Large intestine (tissue), 12 donors: ENCODE measurements at places on chromosomes 2 and 18.

GRCh38 chr2:187541086-187542085 is 12.8 kb downstream of the TFPI start:
- peak; percentile 23 for DNase-seq

DNA sequence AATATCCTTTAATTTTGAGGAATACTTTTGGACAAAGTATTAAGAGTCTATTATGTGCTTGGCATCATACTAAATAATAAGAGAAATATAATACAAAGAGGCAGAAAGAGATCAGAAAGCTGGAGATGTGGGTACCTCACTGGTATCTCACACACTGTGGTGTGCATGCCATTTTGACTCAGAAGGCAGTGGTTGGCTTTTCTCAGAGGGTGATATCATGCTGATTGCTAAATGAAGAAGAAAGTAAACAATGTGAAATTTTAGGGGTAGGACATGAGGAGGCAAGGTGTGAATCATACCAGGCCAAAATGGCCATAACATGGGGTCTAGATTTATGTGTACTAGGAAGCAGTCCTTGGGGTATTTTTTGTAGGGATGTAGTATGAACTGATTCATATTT is 16.6 kb upstream of the SPOPL start:
- no peak for DNase-seq

DNA sequence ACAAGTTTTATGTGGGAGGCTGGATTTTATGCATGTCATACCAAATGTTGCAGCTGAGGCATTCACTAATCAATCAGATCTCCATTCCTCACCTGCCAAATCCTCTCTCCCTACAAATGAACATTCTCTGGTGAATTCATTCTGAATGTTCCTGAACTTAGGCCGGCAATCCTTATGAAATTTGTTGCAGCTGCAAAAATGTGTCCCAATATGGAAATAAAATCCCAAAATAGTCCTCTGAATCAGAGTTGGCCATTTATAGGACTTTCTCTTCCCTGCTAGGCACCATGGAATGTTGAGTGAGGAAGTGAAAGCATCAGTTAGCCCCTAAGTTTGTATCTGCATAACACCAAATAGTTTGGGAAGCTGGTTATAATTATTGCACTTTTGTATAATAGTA is 25.6 kb downstream of the GCA start:
- DNase-seq = no peak

GRCh38 chr2:75142081-75142480 is 57.2 kb downstream of the TACR1 start:
- no peak for DNase-seq

GRCh38 chr2:13638181-13638580 is 921.4 kb downstream of the TRIB2 start:
- no peak for DNase-seq

GRCh38 chr18:70288851-70289328 is at the start of gene SOCS6:
SOCS6 (plus strand) TSS chr18:70289045; CDS start chr18:70324669, 35,624 bp downstream.
- peak; percentile 54 for DNase-seq

- no peak for DNase-seq
Measured at GRCh38 chr2:239619369-239619768, 218.5 kb upstream of the HDAC4 start.

DNA sequence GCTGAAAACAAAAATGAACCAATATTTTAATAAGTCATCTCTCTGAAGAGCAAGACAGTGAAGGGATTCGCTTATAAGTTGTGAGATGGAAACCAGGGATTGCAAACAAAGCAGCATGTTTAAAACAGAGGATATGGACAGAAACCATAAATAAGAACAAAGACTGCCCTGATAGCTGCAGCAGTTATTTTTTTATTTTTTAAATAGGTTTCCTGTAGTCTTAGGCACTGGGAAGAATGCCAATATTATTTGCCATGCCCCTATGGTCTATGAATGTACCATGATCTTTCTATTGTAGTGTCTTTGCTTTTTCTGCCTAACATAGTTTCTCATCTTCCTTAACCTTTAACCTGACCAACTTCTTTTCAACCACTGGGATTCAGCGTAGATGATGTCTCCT is 1334.0 kb upstream of the NRXN1 start:
- DNase-seq = no peak

- no peak for DNase-seq
Measured at GRCh38 chr2:216799873-216800431, 59.9 kb downstream of the TNP1 start.

- no peak for DNase-seq
Measured at GRCh38 chr2:182867426-182868053, 1.1 kb upstream of the FRZB start.

DNA sequence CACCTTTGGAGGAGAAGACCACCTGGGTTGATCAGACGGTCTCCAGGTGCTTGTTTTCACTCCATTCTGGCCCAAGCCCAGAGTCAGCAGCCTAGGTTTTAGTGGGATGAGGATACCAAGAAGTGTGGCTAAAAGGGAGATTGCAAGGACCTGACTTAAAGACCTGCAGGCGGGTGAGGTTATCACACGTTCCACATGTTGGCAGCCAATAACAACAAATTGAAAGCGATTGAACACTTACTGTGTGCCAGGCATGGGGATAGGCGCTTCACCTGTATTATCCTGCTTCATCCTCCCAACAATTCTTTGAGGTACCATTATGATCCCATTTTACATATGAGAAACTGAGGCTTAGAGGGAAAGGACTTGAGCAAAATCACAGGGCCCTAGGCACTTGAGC is 5.0 kb downstream of the ARL4C start:
- DNase-seq = no peak

GRCh38 chr2:11713815-11714214 is 32.6 kb upstream of the LPIN1 start:
- DNase-seq = no peak

GRCh38 chr18:76657911-76658470 is 162.9 kb upstream of the ZNF516 start:
- DNase-seq = no peak

DNA sequence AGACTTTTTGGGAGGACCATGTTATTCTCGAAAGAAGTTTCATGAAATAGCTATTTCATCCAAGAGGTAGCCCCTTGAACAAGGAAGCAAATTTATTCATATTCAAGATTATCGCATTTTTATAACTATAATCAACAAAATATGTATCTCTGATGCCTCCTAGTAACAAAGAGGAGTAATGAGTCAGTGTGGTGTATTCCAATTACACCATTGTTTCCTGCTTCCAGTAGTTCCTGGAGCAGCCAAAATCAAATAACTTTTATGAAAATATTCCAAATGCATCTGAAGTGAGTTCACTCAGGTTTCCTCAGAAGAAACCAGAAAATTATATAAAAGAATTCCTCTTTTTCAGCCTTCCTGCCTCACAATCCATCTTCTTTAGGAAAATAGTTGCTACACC is 43.0 kb downstream of the ANKRD36B start:
- DNase-seq = no peak

DNA sequence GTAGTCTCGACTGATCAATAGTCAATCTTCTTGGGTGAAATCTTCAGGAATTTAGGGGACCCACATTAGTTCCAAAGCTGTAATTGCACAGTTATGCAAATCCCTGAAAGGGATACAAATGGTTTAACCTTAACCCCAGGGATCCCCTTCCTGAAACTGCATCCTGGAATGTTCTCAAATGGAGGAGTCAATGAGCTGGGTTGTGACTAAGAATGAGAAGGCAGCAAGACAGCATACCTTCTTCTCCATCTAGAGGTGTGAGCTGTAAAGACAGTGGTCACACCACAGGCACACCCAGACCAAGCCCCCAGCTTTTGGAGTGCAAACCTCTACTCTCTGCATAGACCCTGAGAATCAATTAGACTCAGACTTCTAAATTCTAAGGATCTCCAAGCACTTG is 164.7 kb upstream of the MEIS1 start:
- no peak for DNase-seq

GRCh38 chr18:37471637-37472036 is 94.0 kb downstream of the CELF4 start:
- no peak for DNase-seq

- no peak for DNase-seq
Measured at GRCh38 chr18:60502591-60502990, 130.0 kb upstream of the MC4R start.

- no peak for DNase-seq
Measured at GRCh38 chr2:33340280-33340679, 136.2 kb upstream of the RASGRP3 start.

GRCh38 chr2:120749506-120750431 is 14.1 kb downstream of the GLI2 start:
- no peak for DNase-seq

DNA sequence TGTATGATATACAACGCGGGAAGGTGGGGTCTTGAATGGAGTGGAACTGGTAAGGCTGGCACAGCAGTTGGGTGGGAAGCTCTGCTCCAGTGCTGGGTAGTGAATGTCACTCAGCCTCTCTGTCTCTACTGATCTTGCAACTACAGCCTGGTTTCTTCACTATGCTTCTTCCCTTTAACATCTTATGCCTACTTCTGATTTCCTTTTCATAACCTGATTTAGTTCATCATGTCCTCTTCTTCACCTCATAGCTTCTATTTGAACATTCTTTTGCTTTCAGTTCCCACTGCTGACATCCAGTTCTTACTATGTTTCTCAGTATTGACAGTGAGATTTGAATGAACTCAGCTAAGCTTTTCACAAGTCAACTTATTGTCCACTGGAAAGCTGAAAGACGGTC is 286.2 kb downstream of the ARL6IP6 start:
- DNase-seq = no peak

GRCh38 chr2:32738939-32739338 is 111.1 kb downstream of the TTC27 start:
- no peak for DNase-seq

GRCh38 chr2:54287532-54287931 is 31.5 kb upstream of the TSPYL6 start:
- DNase-seq = no peak

- peak; percentile 35 for DNase-seq
Measured at GRCh38 chr2:56244911-56245530, 61.2 kb downstream of the CCDC85A start.

DNA sequence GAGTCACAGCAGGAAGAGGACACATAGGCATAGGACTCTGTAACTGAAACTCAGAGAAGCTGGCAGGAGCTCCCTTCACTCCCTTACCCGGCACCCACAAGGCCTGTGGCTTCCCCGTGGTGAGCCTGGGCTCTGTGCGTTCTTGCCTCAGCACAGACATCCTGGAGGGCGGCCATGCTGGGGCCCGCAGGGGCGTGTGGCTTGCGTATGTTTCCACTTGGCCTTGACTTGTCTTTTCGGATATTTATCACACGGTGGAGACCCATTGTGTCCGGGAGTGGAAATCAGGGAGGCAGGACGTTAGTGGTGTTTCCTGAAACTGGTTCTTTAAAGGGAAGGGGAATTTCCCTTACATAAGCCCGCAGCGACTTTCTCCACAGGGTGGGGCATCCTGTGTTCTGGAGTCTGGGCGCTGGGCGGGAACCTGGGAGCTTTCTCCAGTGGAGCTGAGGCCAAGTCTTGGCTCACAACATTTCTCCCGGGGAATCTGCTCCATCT is 49.9 kb upstream of the EML6 start:
- DNase-seq = peak; percentile 25

GRCh38 chr2:106833256-106833655 is 52.7 kb downstream of the ST6GAL2 start:
- DNase-seq = no peak

GRCh38 chr18:12336171-12336613 is 28.2 kb downstream of the TUBB6 start:
- no peak for DNase-seq

DNA sequence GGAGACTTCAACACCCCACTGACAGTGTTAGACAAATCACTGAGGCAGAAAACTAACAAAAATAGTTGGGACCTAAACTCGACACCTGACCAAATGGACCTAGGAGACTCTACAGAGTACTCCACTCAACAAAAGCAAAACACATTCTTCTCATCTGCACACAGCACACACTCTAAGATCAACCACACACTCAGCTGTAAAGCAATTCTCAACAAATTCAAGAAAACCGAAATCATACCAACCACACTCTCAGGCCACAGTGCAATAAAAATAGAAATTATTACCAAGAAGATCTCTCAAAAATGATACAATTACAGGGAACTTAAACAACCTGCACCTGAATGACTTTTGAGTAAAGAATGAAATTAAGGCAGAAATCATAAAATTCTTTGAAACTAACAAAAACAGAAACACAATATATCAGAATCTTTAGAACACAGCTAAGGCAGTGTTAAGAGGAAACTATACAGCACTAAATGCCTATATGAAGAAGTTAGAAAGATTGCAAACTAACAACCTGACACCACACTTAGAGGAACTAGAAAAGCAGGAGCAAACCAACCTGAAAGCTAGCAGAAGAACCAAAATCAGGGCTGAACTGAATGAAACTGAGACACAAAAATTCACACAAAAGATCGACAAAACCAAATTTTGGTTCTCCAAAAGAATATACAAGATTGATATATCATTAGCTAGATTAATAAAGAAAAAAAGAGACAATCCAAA is 46.3 kb downstream of the RTTN start:
- no peak for DNase-seq

DNA sequence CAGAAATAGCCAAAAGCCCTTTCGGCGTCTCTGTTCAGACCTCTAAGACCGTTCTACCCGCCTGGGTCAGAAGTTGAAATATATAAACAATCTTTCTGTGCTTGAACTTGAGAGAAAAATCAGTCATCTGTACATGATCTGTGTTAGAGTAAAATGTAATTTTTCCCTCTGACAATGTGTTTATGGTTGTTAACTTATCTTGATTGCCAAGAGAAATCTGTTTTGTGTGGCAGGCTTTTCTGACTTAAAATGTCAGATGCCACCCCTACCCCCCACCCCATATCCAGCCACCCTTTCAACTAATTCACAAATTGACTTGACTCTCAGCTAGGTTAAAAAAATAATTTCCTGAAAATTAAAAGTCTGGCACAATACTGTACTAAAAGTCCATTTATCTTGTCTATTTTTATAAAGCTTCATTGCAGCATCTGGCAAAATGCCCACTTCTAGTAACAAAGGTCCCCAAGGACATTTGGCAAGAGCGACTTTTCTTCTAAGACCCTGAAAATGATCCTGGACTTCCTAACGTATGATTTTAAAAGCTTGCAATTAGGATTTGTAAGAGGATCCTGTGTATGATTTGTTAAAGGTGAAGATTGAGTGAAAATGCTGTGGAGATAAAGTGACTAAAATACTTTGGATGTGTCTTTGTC is 304.2 kb downstream of the EPHA4 start:
- no peak for DNase-seq

DNA sequence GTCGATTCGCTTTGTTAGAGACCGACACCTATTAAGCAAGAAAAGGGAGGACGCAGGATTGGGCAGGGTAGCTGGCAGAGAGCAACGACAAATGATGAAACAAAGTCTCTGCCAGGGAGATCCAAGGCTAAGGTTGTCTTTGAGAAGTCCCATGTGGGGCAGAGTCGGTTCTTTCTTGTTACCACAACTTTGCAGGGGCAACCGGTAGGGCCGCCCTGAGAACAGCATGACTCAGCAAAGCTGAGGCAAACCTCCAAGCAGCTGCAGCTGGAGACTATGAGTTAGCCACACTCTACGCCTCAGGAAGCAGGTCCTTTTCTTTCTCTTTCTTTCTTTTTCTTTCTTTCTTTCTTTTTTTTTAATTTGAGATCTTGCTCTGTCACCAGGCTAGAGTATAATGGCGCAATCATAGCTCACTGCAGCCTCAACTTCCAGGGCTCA is 452.3 kb upstream of the ID2 start:
- DNase-seq = no peak

- DNase-seq = no peak
Measured at GRCh38 chr2:216117561-216118340, 8.6 kb downstream of the XRCC5 start.

- DNase-seq = no peak
Measured at GRCh38 chr2:64543008-64543697, 19.0 kb downstream of the AFTPH start.
